Left ventricle myocardium inferior (tissue), 1 donor: ENCODE measurements at places on chromosomes 5 and 9. TPM values are rescaled to one million over a fixed set of nuclear protein-coding genes. Genes with fewer than 3 reads are reported as not detected.

- H3K36me3 ChIP-seq = no peaks in the 10 kb centered on the region
- no peaks in the 10 kb centered on the region for H3K27me3 ChIP-seq
- no peak for DNase-seq
- H3K4me1 ChIP-seq = peaks cover 18% of the 10 kb centered on the region
- no peak overlapping the region for H3K4me3 ChIP-seq
These were observed 11.3 kb upstream of the GRHPR start for GRCh38 chr9:37410969-37411785.

Gene NPR2
- 24.2 TPM for total RNA-seq

DNA sequence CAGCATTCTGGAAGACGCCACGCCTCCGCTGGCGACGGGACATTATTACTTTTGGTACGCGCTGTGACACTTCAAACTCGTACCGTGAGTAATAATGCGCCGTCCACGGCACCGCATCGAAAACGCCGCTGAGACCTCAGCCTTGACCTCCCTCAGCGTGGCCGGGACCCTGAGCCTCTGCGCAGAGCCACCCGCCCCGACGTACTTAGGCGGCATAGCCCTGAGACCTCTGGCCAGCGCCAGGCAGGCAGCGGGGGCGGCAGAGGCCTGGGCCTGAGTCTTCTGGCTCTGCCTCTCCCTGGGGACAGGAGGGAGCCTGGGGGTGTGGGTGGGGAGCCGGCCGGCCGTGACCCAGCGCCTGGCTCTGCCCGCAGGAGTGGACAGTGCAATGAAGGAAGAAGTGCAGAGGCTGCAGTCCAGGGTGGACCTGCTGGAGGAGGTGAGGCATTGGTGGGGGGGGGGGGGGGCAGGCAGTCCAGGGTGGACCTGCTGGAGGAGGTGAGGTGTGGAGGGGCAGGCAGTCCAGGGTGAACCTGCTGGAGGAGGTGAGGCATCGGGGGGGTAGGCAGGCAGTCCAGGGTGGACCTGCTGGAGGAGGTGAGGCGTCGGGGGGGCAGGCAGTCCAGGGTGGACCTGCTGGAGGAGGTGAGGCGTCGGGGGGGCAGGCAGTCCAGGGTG lies 8.0 kb downstream of the EGFL7 start:
- peak overlapping the region; percentile 87 for H3K27ac ChIP-seq
- peak overlapping the region; percentile 81 for H3K4me3 ChIP-seq
- H3K36me3 ChIP-seq = peaks cover 61% of the 10 kb centered on the region
- peaks cover 57% of the 10 kb centered on the region for H3K4me1 ChIP-seq

DNA sequence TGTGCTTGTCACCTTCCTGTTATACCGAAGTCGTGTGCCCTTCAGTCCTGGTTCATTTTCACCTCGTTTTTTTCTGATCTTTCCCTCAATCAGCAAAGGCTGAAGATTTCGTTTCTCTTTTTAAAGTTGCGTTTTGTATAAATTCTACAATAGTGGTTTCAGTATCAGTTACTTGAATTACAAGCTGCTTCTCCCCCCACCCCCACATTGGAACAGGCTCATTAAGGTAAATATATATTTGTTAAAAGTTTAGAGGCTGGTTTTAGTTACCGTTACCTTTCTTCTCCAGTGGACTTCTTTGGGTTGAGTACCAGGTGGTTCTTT lies 881 bp downstream of the SUB1 start:
- DNase-seq = no peak
- peak overlapping the region; percentile 93 for H3K4me3 ChIP-seq
- H3K27ac ChIP-seq = peak overlapping the region; percentile 99
- H3K36me3 ChIP-seq = peaks cover 25% of the 10 kb centered on the region
- no peaks in the 10 kb centered on the region for H3K27me3 ChIP-seq

- no peaks in the 10 kb centered on the region for H3K27me3 ChIP-seq
- DNase-seq = no peak
- H3K4me3 ChIP-seq = no peak overlapping the region
- H3K27ac ChIP-seq = no peak overlapping the region
These were observed 20.9 kb downstream of the IPPK start for GRCh38 chr9:92649007-92649406.

Gene PCDHB12
- total RNA-seq = 0.69 TPM
